Right hindlimb (tissue), 1 donor: ENCODE measurements at places on chromosomes 1 and 21.

GRCh38 chr1:46747683-46748288 lies 28.9 kb upstream of the EFCAB14 start:
- DNase-seq = peak; percentile 28

DNA sequence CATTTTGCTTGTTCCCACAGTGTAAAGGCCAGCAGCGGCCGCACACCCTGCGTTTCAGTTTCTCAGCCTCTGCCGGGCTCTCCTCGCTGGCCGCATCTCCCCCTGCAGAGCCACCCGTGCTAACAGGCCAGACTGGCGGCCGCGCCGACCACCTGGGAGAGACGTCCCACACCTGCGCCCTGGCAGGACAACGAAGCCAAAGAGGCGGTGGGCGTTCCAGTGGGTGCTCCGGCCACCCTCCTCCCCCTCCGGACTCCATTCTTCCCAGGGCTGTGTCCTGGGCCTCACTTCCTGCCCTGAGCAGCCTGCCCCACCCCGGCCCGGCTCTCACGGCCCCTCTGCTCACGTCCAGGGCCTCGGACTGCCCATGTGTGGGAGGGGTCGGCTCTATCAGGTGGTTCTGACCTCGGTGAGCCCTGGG lies 31.9 kb upstream of the SLC19A1 start:
- no peak for DNase-seq

DNA sequence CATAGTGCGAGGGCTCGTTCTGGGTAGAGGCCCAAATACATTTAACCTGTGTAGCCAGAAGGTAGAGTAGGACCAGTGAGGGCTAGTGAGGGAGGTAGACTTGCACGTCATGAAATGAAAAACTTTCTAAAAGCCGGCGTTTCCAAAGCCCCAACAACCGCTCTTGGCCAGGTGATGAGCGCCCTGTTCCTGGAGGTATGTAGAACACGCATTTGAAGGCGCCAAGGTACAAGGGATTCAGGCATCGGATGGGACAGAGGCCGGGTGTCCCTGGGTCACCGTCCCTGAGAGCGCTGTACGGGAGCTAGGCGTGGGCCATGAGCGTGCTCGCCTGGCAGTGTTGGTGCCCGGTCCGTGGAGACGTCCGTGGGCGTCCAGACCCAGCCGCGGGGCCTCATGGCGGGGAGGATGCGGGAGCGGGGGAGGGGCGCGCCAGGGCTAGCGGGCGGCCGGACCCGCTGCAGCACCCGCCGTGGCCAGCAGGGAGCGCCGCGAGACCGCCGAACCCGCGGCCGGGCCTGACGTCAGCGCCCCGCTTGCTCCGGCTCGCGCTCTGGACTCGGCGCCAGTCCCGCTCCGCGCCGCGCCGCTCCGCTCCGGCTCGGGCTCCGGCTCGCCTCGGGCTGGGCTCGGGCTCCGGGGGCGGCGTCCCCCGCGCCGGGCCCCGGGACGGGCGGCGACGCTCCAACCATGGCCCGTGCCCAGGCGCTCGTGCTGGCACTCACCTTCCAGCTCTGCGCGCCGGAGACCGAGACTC lies at the start of gene PTPRU:
PTPRU (plus strand) TSS at position 568 of the 757 bp plus-strand sequence; CDS start at position 691, 123 bp downstream.
- DNase-seq = peak; percentile 87

GRCh38 chr1:175217721-175218531 lies 25.4 kb upstream of the KIAA0040 start:
- DNase-seq = no peak

DNA sequence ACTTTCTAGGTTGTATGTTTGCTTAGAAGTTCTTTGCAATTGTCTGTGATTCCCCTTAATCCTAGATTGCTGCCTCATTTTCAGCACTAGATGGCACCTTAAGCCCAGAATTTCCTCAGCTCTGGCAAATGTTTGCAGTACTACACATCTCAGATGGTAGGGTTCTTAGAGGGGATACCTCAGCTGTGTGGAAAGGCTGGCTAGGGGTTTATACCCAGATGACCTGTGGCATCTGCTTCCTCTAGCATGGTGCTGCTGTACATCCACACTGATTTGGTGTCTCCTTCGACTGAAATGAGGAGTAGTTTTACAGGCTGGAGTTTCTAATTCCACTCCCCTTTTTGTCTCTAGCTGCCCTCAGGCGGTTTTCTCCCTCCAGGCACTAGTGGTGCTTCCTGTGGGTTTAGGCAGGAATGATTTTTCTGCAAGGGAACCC lies 23.5 kb downstream of the ASB17 start:
- peak; percentile 21 for DNase-seq

DNA sequence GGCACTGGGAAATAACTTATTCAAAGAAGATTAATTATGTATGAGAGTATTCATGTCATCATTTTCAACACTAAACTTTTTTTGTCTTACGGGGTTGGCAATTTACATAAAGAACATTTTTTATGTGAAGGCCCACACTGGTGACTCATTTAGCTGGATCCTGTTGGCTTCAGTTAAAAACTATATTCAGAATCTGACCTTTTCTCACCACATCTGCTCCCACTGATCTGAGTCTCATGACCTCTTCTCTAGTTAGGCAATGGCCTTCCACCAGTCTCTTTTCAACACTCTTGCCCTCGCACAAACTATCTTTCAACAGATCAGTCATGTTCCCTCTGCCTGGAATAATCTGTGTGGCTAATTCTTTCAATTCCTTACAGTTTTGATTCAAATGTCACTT lies 53.4 kb downstream of the TMPRSS15 start:
- no peak for DNase-seq

DNA sequence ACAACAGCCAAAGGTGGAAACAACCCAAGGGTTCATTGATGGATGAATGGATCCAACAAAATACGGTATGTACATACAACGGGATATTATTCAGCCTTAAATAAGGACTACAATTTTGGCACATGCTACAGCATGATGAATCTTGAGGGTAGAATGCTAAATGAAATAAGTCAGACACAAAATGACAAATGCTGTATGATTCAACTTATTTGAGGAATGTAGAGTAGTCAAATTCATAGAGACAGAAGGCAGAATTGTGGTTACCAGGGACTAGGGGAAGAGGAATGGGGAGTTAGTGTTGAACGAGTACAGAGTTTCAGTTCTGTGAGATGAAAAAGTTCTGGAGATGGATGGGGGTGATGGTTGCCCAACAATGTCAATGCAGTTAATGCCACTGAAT lies 118.0 kb upstream of the PAXBP1 start:
- DNase-seq = no peak

GRCh38 chr1:213698092-213698702 lies 289.6 kb upstream of the PROX1 start:
- no peak for DNase-seq
